ENCODE measurements at places on chromosomes 11 and 22. TPM values are rescaled to one million over a fixed set of nuclear protein-coding genes. Genes with fewer than 3 reads are reported as not detected.

MPPED2 gene
- 0.42 TPM for total RNA-seq

APOA4 gene
- not detected for total RNA-seq

DNA sequence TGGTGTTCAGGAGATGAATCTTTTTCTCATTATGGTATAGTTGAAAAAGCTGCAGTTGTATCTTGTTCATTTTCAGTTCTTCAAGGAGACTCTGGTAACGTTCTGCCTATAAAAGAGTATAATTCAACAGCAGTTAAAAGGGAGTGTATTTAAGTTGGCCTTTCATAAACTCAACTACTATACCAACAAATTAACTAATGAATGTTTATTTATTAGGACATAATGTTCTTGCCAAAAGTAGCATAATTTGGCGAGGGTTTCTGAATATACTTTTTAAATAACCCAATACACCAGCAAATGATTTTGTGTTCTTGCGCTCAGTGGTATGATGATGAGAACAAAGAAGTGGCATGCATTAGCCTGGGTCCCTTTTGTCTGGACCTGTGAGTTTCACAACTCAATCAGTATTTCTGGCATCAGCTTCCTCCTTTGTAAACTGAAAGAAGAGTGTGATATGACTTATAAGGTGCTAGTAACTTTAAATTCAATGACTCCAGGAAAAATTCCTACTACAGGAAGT is 10.9 kb downstream of the SMC1B start:
- H3K36me3 ChIP-seq, result peaks cover 6% of the 10 kb centered on the region
- no peak for DNase-seq
- no peak overlapping the region for H3K4me3 ChIP-seq
- peaks cover 27% of the 10 kb centered on the region for H3K27me3 ChIP-seq

- no peak overlapping the region for H3K27ac ChIP-seq
- H3K4me1 ChIP-seq, result no peaks in the 10 kb centered on the region
- H3K4me3 ChIP-seq, result no peak overlapping the region
Observed at GRCh38 chr11:109106151-109106906, 315.7 kb upstream of the C11orf87 start.

- DNase-seq, result no peak
- no peaks in the 10 kb centered on the region for H3K36me3 ChIP-seq
- no peaks in the 10 kb centered on the region for H3K27me3 ChIP-seq
Observed at GRCh38 chr11:14519597-14519916, 629 bp downstream of the PSMA1 start.

GRCh38 chr11:45847911-45848316 is 639 bp downstream of the CRY2 start:
- H3K27ac ChIP-seq, result peak overlapping the region; percentile 94
- no peak for DNase-seq
- H3K36me3 ChIP-seq, result no peaks in the 10 kb centered on the region
- peaks cover 40% of the 10 kb centered on the region for H3K4me1 ChIP-seq
- H3K27me3 ChIP-seq, result peaks cover under 1% of the 10 kb centered on the region
- peak overlapping the region; percentile 83 for H3K4me3 ChIP-seq

- no peak overlapping the region for H3K4me3 ChIP-seq
- no peak for DNase-seq
- no peak overlapping the region for H3K27ac ChIP-seq
- peaks cover 16% of the 10 kb centered on the region for H3K4me1 ChIP-seq
Observed at GRCh38 chr11:59173964-59174663, 2.2 kb downstream of the DTX4 start.

- H3K4me1 ChIP-seq, result peaks cover 11% of the 10 kb centered on the region
- H3K27ac ChIP-seq, result no peak overlapping the region
Observed at GRCh38 chr11:22432291-22433093, 94.3 kb downstream of the SLC17A6 start.

- H3K36me3 ChIP-seq, result no peaks in the 10 kb centered on the region
- no peak overlapping the region for H3K27ac ChIP-seq
- peaks cover 56% of the 10 kb centered on the region for H3K27me3 ChIP-seq
- peaks cover 15% of the 10 kb centered on the region for H3K4me1 ChIP-seq
- no peak overlapping the region for H3K4me3 ChIP-seq
Observed at GRCh38 chr11:117426297-117426685, 98.6 kb downstream of the CEP164 start.

DNA sequence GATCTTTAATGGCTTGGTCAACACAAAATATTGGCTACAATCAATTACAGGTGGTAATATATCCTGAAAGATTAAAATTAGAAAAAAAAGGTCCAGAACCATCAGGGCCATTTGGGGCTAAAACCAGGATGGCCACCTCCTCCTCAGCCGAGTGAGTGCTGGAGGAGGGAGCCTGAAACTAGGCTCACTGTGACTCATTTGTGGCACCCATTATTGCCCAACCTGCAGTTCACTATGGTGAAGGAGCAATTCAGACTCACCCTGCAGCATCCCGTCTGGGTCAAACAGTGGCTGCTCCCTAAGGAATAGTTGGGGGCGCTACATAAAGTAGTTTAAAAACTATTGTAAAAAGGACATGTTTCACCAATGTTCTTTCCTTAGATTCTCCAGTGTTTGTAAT is 60.7 kb downstream of the GLYATL1 start:
- DNase-seq, result no peak
- no peak overlapping the region for H3K4me3 ChIP-seq
- H3K27me3 ChIP-seq, result peaks cover 44% of the 10 kb centered on the region
- H3K36me3 ChIP-seq, result no peaks in the 10 kb centered on the region

DNA sequence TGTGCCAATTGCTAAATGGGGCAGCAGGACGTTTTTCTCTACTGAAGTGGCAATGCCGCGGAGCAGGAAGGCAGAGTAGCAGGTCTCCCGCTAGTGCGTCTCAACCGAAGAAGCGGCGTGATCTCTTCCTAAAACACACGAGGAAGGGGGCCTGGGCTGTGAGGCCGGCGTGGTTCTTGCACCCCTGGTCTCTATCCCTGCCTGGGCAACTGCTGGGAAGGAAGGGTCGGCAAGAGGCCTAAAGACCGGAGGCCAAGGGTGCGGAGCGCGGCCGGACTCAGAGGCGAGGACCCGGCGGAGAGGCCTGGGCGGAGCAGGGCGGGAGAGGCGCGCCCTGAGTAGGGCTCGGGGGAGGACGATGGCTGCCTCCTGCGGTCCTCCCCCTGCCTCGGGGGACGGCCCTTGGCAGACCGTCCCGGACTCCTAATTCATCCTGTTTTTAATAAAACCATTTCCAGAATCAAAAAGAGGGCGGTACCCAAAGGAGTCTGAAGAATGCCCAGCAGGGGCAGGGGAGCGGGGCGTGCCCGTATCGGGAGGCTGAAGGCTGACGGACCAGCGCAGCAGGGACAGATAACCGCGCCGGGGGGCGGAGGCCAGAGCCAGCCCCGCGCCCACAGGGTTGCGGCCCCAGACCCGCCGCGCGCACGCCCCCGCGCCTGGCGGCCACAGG is 572 bp upstream of the APLP2 start:
- peak; percentile 29 for DNase-seq
- peaks cover 13% of the 10 kb centered on the region for H3K27me3 ChIP-seq
- H3K4me1 ChIP-seq, result peaks cover 31% of the 10 kb centered on the region
- H3K27ac ChIP-seq, result peak overlapping the region; percentile 93
- H3K4me3 ChIP-seq, result peak overlapping the region; percentile 99
- H3K36me3 ChIP-seq, result peaks cover 9% of the 10 kb centered on the region
